NCI-H187 treated with DMSO at 0.1 percent for 48 hours (cell line): ENCODE measurements at places on chromosomes 5 and 9.

DNA sequence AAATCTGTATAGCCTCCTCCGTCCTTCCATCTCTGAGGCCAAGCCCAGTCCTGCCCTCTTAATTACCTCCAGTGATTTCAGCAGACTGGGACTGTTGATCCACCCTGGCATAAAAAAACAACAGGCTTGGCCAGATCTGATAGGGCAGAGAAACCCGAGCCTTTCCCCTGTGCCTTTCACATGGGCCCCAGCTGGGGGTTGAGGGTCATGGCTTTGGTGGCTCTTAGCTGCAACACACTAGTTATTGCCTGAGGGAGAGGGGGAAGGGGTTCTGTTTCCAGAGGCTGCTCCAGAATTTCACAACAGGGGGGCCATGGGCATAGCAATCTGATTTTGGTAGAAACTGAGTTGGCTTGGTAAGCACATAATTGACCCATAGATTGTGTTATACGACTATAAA is 21.2 kb upstream of the PANK3 start:
- no peak for DNase-seq

- DNase-seq: no peak
Measured at GRCh38 chr9:113205861-113206260, 15.2 kb downstream of the FKBP15 start.

DNA sequence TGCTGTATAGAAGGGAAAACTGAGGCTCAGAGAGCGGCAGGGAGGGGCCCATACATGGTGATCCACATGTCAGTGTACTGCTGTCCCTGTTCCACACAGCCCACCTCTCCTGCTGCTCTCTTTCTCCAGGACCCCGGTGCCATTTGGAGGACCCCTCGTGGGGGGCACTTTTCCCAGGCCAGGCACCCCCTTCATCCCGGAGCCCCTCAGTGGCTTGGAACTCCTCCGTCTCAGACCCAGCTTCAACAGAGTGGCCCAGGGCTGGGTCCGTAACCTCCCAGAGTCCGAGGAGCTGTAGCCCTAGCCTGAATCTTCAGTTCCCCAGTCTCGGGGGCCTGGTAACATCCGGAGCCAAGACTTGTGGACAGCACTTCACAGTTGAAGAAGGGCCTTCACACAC is 15.5 kb downstream of the MYOZ3 start:
- DNase-seq: no peak

GRCh38 chr5:115350894-115351293 is 54.4 kb upstream of the CCDC112 start:
- no peak for DNase-seq

- DNase-seq: no peak
Measured at GRCh38 chr5:113359419-113359818, 75.4 kb downstream of the TSSK1B start.

DNA sequence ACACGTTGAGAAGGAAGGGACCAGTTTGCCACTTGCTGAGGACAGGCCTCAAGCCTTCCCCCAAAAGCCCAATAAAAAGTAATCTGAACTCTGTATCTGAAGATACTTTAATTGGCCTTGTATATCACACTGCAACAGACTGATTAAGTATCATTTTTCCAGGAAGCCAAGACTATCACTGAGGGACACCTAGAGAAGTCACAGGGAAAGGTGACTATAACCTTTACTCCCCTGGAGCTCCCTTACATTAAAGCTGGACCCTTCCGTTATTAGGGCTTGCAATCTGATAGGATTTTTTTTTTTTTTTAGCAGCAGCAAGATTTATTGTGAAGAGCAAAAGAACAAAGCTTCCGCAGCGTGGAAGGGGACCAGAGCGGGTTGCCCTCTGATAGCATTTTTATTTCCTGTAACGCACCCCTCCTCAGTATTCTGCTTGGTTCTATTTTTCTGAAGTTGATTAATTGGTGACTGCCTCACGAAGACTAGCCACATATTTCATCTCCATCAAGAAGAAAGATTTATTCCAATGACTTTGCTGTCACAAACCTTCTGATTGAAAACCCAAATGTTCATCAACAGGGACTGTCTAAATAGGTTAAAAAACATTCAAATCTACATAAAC is 2.7 kb downstream of the CDC14B start:
- DNase-seq: no peak

GRCh38 chr5:149657324-149657723 is 72.8 kb upstream of the PPARGC1B start:
- DNase-seq: no peak

GRCh38 chr9:113617550-113617949 is 154.0 kb downstream of the RGS3 start:
- no peak for DNase-seq

GRCh38 chr9:93064392-93065134 is 6.1 kb downstream of the SUSD3 start:
- no peak for DNase-seq

GRCh38 chr9:92097997-92098482 is 17.2 kb downstream of the SPTLC1 start:
- no peak for DNase-seq

DNA sequence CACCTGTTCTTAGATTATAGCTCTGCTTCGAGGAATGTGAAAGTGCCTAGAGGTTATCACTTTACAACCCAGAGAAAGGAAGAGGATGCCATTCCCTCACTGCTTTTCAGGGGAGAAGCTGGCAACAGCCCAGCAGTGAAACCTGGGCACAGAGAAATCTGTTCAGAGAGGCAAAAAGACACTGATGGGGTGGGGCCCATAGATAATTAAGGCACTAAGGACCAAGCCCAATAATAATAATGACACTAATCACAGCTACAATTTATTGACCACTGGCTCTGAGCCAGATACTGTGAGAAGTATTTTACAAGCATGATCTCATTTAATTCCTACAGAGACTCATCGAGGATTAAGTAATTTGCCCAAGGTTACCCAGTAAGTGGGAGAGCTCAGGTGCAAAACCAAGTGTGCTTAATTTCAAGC is 168.3 kb downstream of the PIK3R1 start:
- DNase-seq: no peak

- DNase-seq: no peak
Measured at GRCh38 chr5:173103411-173103810, 40.9 kb upstream of the BNIP1 start.

- DNase-seq: no peak
Measured at GRCh38 chr5:169944115-169944514, 36.2 kb downstream of the INSYN2B start.

DNA sequence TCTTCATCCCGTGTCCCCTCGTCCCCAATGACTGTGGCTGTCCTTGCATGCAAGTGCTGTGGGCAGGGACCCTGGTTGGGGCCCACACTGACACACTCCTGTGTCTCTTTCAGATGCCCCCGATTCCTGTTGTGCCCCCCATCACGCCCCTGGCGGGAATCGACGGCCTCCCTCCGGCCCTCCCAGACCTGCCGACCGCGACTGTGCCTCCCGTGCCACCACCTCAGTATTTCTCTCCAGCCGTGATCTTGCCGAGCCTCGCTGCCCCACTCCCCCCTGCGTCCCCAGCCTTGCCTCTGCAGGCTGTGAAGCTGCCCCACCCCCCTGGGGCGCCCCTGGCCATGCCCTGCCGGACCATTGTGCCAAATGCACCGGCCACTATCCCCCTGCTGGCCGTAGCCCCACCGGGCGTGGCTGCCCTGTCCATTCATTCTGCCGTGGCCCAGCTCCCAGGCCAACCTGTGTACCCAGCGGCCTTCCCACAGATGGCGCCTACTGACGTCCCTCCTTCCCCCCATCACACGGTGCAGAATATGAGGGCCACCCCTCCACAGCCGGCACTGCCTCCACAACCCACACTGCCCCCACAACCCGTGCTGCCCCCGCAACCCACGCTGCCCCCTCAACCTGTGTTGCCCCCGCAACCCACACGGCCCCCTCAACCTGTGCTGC is 75.0 kb downstream of the WNK2 start:
- no peak for DNase-seq
